Activated CD8-positive, alpha-beta memory T cell treated with anti-CD3 and anti-CD28 coated beads, Interleukin-2, amount 50 U/mL, for 48 hours (primary cell): ENCODE measurements at places on chromosomes 11 and 22.

DNA sequence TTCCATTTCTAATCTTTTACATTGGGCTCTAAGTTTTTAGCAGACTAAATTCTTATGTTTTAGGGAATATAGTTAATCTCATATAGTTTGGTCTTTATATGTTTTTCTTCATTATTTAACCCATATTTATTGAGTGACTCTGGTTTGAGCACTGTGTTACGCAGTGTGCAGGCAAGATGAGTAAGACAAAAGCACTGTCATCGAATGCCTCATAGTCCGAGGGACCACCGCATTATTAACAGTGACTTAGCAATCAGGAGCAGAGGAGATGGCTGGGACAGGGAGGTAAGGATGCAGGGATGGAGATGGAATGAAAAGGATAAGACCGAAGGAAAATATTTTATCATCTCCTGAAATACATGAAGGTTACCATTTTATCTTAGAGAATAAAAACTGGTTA lies 65.2 kb upstream of the CTSC start:
- no peak for DNase-seq

- DNase-seq, result no peak
These were observed at the start of gene KIRREL3 for GRCh38 chr11:127000291-127000968. KIRREL3 (minus strand) TSS chr11:127000770.

GRCh38 chr11:1534171-1534570 lies 37.9 kb downstream of the DUSP8 start:
- no peak for DNase-seq

DNA sequence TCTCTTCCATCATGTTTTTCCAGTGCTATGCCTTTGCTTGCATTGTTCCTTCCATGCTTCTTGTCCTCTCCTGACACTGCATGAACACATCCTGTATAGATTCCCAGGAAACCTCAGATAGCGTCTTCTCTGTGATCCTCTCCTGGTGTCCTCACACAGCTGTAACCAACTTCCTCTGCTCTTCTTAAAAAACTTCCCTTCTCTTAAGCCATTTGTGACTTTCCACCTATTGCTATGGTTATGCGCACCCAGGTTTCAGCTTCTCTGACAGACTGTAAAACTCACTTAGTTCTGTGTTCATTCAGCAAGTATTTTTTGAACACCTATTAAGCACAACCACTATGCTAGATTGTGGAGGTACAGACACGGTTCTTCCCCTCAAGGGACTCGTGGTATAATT lies 5.1 kb upstream of the APLP2 start:
- DNase-seq, result no peak
